Sigmoid colon (tissue), 7 donors: ENCODE measurements at places on chromosomes 2 and 18. TPM values are rescaled to one million over a fixed set of nuclear protein-coding genes. Genes with fewer than 3 reads are reported as not detected.

Gene MRPL53
- total RNA-seq: 77.1 TPM

Gene EFEMP1
- total RNA-seq: 100 TPM

DNA sequence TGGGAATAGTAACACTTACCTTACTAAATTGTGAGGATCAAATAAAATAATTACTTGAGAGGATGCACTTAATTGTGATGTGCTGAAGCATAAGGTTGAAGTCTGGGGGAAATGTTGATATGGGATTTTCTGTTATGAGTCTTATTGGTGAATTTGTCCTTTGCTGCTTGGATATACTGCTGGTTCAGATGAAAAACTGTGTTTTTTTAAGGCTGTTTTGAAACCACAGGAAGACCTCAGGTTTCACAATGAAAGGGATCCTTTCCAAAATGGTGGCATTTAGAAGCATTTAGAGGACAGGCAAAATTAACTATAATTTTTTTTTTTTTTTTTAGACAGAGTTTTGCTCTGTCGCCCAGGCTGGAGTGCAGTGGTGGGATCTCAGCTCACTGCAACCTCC, 34.9 kb downstream of the SPATS2L start:
- no peak for DNase-seq

- DNase-seq: no peak
Observed at GRCh38 chr2:6657855-6658254, 207.9 kb downstream of the CMPK2 start.

- no peak for DNase-seq
Observed at GRCh38 chr2:102771114-102771513, 9.3 kb downstream of the TMEM182 start.

GRCh38 chr18:58776084-58776483, 88.6 kb upstream of the ZNF532 start:
- no peak for DNase-seq
